Fibroblast of skin of abdomen (primary cell): ENCODE measurements at places on chromosomes 11 and 22.

GRCh38 chr11:77636731-77637344, 756 bp downstream of the CLNS1A start:
- DNase-seq: no peak

- no peak for DNase-seq
Observed at GRCh38 chr11:76798671-76799065, 15.5 kb downstream of the TSKU start.

- no peak for DNase-seq
Observed at GRCh38 chr11:86977441-86978050, 22.4 kb upstream of the FZD4 start.

DNA sequence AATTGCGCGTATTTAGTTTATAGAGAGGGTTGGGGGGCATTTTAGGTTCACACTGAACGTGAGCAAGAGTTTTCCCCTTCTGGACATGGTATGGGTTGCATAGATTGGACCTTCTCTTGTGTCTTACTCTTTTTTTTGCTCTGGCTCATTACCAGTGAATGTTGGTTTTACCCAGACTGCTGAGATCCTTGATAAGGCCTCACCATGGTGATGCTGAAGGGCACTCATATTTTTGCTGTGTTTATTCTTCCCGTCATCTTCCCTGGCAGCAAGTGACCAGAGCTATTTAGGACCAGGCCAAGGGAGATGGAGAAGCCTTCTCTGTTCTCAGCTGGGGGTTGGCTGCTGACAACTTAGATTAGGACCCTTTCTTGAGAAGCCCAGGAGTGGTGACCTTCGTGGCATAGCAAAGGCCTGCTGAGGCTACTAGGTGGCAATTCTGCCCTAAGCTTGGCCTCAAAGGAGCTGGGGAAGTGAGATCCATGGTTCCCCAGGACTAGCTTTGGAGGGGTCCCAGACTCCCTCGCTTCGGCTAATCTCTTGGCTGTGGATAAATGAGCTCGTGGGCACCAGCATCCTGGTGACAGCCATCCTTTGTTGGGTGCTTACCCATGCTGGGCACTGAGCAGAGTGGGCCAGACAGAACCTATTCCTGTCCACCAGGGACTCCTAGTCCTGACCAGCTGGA, 47.3 kb downstream of the GRIK4 start:
- DNase-seq: no peak

GRCh38 chr11:60360621-60361020, 17.7 kb upstream of the MS4A7 start:
- DNase-seq: no peak

DNA sequence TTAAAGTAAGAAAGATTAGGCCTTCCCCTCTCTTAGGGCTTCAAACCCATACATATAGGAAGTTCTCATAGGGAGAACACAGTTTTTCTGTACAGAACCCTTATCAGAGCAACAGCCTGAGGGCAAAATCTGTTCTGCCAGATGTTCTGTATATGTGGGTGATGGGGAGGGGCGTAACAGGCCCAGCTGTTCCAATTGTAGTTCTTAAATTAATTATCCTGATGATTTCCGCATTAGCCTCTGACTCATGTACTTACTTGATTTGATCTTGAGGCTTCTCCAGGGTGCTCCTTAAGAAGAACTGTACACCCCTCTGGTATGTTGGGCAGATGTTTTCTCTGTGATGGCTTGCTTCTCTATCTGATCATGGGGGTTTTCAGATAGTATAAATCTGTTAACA, 123.1 kb upstream of the C11orf87 start:
- DNase-seq: peak; percentile 66

DNA sequence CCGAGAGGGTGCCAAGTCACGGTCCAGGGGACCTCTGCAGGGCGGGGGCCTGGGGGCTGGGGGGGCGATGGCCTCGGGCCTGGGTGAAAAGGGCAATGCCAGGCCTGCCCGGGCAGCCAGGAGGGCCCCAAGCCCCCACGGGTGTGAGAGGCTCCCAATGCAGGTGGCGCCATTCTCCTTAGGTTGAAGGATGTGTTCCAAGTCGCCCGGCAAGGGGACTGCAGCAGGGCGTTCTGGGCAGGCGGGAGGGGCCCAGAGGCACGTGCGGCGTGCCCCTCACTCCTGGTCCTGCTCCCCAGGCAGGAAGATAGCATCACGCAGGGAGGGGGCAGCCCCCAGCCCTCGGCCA, 730 bp upstream of the TNNI2 start:
- no peak for DNase-seq

- DNase-seq: no peak
Observed at GRCh38 chr22:45320357-45320976, 10.7 kb downstream of the FAM118A start.

DNA sequence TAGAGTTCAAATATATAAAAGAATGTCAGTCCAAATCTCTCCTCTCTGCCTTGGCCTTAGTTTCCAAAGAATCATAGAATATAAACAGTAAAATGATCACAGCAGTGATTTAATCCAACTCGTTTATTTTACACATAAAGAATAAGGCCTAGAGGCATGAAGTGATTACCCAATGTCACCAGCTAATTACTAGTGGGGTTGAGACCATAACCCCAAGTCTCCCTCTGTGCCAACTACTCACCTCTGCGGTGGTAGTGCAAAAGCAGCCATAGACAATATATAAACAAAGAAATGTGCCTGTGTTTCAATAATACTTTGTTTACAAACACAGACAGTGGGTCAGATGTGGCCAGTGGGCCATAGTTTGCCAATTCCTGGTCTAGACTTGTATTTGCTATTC, 96.6 kb upstream of the FAT3 start:
- no peak for DNase-seq

DNA sequence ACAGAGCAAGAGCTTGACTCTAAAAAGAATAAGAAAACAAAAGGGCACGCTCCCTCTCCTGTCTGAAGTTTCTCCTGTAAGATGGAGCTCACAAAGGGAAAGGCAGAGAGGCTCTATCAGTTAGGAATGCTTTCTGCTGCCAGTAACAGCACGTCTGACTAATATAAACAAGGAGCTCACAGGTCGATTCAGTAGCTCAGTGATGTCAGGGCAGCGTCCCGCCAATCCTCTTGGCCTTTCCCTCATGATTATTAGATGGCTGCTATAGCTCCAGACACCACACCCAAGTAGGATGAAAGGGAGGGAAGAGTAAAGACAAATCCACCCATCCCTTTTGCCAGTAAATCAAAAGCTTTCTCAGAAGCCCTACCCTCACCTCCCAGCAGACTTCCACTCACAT, 51.3 kb upstream of the HMGXB4 start:
- DNase-seq: peak; percentile 10
